Endothelial cell (in vitro differentiated cells): ENCODE measurements at places on chromosomes 2 and 18. TPM values are rescaled to one million over a fixed set of nuclear protein-coding genes. Genes with fewer than 3 reads are reported as not detected.

DNA sequence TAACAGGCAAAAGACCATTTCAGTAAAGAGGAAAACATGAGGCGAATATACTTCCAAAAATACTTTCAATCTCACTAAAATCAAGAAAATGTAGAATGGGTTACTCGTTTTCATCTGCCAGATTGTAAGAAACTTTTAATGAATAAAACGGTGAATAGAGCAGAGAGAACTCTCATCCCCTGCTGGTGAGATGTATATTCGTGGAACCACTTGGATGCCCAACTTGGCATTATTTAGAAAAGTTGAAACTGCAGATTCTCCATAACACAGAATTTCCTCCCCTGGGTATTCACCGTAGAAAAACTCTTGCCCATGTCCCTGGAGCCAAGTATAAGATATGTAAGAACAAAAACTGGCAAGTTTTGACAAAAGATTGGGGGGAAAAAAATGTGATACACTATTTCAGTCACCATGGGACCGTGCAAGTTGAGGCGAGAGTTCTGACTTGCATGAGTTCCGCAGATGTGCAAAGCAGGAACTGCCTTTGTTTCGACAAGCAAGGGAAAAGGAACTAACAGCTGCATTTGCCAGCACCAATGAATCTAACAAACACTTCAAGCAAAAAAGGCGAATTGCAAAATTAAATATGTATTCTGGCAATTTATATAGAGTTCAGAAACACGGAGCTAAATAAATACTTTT is 14.8 kb downstream of the TIMM21 start:
- H3K36me3 ChIP-seq, result peaks cover 4% of the 10 kb centered on the region
- no peak for DNase-seq
- H3K27me3 ChIP-seq, result peaks cover 4% of the 10 kb centered on the region
- no peak overlapping the region for H3K4me3 ChIP-seq
- H3K4me1 ChIP-seq, result peaks cover 8% of the 10 kb centered on the region

- H3K4me3 ChIP-seq, result no peak overlapping the region
- no peaks in the 10 kb centered on the region for H3K27me3 ChIP-seq
- H3K4me1 ChIP-seq, result peaks cover 3% of the 10 kb centered on the region
Measured at GRCh38 chr18:1564793-1565192, 660.1 kb downstream of the ADCYAP1 start.

ANKRD44 gene
- 8.1 TPM for total RNA-seq

DSG3 gene
- not detected for total RNA-seq

GRCh38 chr2:232505856-232506255 is 14.3 kb upstream of the PRSS56 start:
- H3K36me3 ChIP-seq, result no peaks in the 10 kb centered on the region
- no peak overlapping the region for H3K27ac ChIP-seq
- H3K4me1 ChIP-seq, result no peaks in the 10 kb centered on the region
- no peak for DNase-seq
- peaks cover 18% of the 10 kb centered on the region for H3K27me3 ChIP-seq

- peaks cover 3% of the 10 kb centered on the region for H3K4me1 ChIP-seq
- H3K27ac ChIP-seq, result peak overlapping the region; percentile 52
- no peak for DNase-seq
- H3K36me3 ChIP-seq, result peaks cover 37% of the 10 kb centered on the region
Measured at GRCh38 chr18:57705832-57706595, 84.4 kb upstream of the NARS1 start.

ALLC gene
- total RNA-seq, result 0.26 TPM

DNA sequence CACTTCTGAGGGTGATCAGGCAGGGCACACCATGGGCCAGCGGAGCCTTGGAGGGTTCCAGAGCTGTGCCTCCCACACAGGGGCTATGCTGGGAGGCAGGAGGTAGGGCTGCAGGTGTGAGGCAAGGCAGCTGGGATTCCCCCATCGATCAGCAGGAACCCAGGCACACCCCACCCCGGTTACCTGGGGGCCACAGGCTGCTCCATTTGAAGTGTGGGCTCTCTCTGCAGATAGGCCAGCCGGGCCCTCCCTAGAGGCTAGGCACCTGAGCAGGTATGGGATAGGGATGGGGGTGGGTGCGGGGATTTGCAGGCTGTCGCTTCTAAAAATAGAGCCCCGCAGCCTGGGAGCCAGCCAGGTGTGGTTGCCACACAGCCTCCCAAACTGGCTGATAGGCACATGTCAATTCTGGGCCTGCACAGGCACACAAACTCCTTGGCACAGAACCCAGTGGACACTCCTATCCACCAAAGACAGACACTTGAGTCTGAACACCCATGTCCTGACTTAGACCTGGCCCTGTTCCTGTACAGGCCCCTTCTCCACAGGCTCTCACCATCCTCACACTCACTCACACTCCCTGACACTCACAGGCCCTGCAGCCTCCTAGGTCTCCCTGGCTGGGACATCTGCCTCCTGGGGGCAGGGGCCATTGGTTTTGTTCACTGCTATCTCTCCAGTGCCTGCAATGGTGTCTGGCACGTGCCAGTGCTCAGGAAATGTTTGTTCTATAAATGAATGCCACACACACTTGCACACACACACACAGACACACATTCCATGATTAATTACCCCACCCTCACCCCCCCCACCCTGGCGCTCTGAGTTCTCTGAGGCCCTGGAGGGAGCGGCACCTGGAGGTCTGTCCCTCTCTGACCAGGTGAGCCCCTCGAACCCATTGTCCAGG is 73.4 kb downstream of the ZFP36L2 start:
- no peaks in the 10 kb centered on the region for H3K36me3 ChIP-seq
- H3K27ac ChIP-seq, result no peak overlapping the region
- no peak overlapping the region for H3K4me3 ChIP-seq

- no peaks in the 10 kb centered on the region for H3K4me1 ChIP-seq
- H3K4me3 ChIP-seq, result no peak overlapping the region
- no peaks in the 10 kb centered on the region for H3K27me3 ChIP-seq
Measured at GRCh38 chr2:76268484-76268883, 557.8 kb upstream of the GCFC2 start.

RAB6C gene
- 1.4 TPM for total RNA-seq

DSC2 gene
- total RNA-seq, result 65.4 TPM

DNA sequence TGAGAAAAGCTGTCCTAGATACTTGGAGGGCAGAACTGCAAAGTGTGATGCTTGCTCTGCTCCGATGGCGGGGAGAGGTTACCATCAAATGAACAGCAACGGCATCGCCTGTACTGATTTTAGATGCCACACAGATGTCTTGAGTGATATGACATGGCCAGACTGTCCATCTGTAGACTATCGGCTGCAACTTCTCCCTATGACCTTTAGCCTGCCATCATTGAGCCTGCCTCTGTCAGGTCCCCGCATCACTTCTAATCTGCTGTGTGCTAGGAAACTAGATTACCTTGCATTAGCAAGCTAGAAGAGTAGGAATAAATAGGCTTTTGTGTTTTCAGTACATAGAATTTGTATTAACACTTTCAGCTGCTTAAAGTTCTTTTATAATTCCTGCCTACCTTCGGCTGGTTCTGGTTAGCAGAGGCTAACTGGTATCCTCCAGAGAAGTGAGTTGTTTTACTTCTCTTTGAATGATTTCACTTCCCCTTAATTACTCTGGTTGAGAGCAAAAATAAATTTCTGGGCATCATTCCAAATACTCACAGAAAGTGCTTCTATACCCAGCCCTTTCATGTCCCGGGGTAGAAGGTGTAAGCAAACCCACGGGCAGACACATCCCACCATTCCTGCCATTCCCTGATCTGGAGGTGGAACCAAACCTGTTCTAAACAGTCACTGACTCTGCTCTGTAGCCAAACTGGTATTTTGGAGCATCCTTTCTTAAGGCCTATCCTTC is 24.0 kb downstream of the GAREM2 start:
- peaks cover 3% of the 10 kb centered on the region for H3K27me3 ChIP-seq
- H3K36me3 ChIP-seq, result peaks cover 35% of the 10 kb centered on the region
- H3K4me1 ChIP-seq, result no peaks in the 10 kb centered on the region
- no peak overlapping the region for H3K4me3 ChIP-seq
- no peak overlapping the region for H3K27ac ChIP-seq

AKAIN1 gene
- not detected for total RNA-seq

DNA sequence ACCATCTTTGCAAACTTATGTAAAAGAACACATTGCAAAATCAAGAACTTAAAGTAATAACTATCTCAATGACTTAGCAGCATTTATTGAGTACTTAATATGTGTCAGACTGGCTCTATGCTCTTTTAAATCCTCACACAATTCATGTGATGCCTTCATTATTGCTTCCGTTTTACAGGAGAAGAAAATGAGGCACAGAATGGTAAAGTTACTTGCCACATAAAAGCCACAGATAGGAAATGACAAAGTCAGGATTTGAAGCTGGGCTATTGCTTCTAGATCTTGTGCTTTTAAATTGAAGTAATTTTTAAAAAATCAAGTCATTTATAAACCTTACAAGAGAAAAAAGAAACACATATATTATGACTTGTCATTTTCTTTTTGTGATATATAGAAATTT is 174.2 kb downstream of the WDR7 start:
- no peak for DNase-seq
- no peaks in the 10 kb centered on the region for H3K4me1 ChIP-seq
- H3K36me3 ChIP-seq, result peaks cover 5% of the 10 kb centered on the region
- no peak overlapping the region for H3K27ac ChIP-seq
- no peak overlapping the region for H3K4me3 ChIP-seq

GRCh38 chr2:188835006-188835405 is 139.2 kb upstream of the COL3A1 start:
- no peaks in the 10 kb centered on the region for H3K36me3 ChIP-seq
- no peak overlapping the region for H3K27ac ChIP-seq
- DNase-seq, result no peak
- peaks cover 3% of the 10 kb centered on the region for H3K27me3 ChIP-seq

DNA sequence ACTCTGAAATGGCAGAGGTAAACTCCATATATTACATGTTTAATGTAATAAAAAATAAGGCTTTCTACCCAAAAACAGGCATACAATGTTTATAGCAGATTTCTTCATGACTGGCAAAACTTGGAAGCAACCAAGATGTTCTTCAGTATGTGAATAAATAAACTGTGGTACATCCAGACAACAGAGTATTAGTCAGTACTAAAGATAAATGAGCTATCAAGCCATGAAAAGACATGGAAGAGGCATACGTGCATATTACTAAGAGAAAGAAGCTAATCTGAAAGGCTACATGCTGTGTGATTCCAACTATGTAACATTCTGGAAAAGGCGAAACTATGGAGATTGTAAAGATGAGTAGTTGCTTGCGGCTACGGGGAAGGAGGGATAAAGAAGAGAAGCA is 97.4 kb downstream of the OSR1 start:
- H3K4me1 ChIP-seq, result no peaks in the 10 kb centered on the region
- H3K4me3 ChIP-seq, result no peak overlapping the region
- H3K27me3 ChIP-seq, result no peaks in the 10 kb centered on the region
- DNase-seq, result no peak
- no peaks in the 10 kb centered on the region for H3K36me3 ChIP-seq

- DNase-seq, result no peak
- H3K4me1 ChIP-seq, result peaks cover 42% of the 10 kb centered on the region
- H3K36me3 ChIP-seq, result no peaks in the 10 kb centered on the region
- no peak overlapping the region for H3K4me3 ChIP-seq
Measured at GRCh38 chr2:219126555-219126954, 34.1 kb downstream of the NHEJ1 start.

- H3K27ac ChIP-seq, result peak overlapping the region; percentile 41
- DNase-seq, result no peak
- H3K4me1 ChIP-seq, result peaks cover 9% of the 10 kb centered on the region
- H3K27me3 ChIP-seq, result no peaks in the 10 kb centered on the region
- H3K36me3 ChIP-seq, result peaks cover 41% of the 10 kb centered on the region
- no peak overlapping the region for H3K4me3 ChIP-seq
Measured at GRCh38 chr2:158677542-158677941, 117.6 kb upstream of the DAPL1 start.

DNA sequence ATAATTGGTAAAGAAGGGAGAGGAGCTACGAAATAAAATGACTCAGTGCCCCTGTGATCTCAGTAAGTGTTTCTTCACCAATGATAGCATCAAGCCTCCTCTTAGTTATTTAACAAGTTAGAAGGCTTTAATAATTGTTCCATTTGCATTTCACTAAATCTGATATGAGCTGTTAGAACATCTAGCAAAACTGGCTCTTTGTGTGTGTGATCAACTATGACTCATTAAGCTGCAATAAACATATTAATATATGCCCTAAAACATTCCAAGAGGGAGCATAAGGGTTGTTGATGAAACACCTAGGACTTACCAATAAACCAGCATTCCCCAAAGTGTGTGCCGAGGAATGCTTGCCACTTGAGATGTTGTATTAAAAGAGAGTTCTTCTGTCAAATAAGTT is 115.2 kb downstream of the OSBPL6 start:
- no peaks in the 10 kb centered on the region for H3K27me3 ChIP-seq
- DNase-seq, result no peak
- H3K36me3 ChIP-seq, result no peaks in the 10 kb centered on the region
- H3K4me3 ChIP-seq, result no peak overlapping the region

DNA sequence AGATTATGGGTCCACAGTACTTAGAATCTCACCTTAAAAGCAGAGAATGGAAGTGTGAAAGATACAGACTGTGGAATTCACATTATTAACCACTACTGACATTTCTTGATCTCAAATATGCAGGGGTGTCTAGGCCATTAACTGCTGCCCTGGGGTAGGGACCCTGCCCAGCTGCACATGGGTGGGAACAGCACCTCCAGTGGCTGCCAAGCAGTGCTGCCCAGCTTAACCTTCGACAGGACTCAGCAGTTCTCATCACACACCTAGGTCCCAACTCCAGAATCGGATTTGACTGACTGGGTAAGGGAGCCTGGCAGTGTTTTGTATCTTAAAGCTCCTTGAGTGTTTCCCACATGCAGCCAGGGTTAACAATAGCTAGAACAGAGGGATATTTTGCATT is 14.9 kb downstream of the ERFE start:
- peaks cover 36% of the 10 kb centered on the region for H3K36me3 ChIP-seq
- peaks cover 10% of the 10 kb centered on the region for H3K4me1 ChIP-seq
- no peak for DNase-seq
- H3K27ac ChIP-seq, result no peak overlapping the region
- peak overlapping the region; percentile 21 for H3K4me3 ChIP-seq
- H3K27me3 ChIP-seq, result peaks cover 9% of the 10 kb centered on the region

GRCh38 chr2:149371476-149371875 is 41.1 kb downstream of the LYPD6 start:
- no peaks in the 10 kb centered on the region for H3K36me3 ChIP-seq
- peaks cover 5% of the 10 kb centered on the region for H3K4me1 ChIP-seq
- no peaks in the 10 kb centered on the region for H3K27me3 ChIP-seq
- DNase-seq, result no peak
- H3K27ac ChIP-seq, result no peak overlapping the region
- H3K4me3 ChIP-seq, result no peak overlapping the region

DNA sequence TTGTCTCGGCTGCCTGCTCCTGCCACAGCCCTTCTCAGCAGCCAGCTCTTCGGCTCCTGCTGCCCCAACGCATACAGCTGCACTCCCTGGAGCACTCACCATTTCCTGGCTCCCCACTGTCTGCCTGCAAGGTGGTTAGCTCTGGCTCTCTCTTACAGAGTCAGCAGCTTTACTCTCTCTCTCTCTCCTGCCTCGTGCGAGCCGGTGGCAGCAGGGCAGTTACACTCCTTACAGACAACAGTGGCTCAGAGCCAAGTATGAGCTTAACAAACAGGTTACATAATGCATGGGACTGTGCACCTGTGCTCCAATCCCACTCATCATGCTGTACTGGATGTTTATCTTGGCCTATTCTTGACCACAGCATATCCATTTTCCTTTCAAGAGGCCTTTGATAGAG is 47.4 kb upstream of the DNAJC10 start:
- no peaks in the 10 kb centered on the region for H3K36me3 ChIP-seq
- H3K4me3 ChIP-seq, result no peak overlapping the region
- H3K27me3 ChIP-seq, result no peaks in the 10 kb centered on the region

FKBP1B gene
- total RNA-seq, result 31.1 TPM
